Thoracic aorta (tissue), 2 donors: ENCODE measurements at places on chromosomes 12 and 14. TPM values are rescaled to one million over a fixed set of nuclear protein-coding genes. Genes with fewer than 3 reads are reported as not detected.

DNA sequence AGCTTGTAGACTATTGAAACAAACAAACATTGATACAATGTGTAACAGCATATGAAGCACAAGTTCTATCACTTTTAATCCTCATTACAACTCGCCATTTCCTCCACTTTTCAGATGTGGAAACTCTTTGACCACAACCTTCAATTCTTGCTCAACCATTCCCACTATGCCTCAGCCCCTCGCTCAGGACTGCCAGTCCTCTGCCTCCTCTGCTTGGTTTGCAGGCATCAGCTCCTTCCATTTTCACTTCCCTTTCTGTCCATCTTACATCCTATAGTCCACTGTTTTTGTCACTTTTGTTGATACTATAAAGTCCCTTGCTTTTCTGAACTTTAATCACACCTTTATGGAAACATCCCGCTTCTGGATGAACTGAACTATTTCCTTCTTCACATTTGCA is 28.2 kb upstream of the CD27 start:
- DNase-seq = no peak

- no peak for DNase-seq
Measured at GRCh38 chr14:54597795-54598443, 31.0 kb downstream of the SAMD4A start.

GRCh38 chr14:94173471-94173884 is 644 bp upstream of the PPP4R4 start:
- no peak for DNase-seq

DNA sequence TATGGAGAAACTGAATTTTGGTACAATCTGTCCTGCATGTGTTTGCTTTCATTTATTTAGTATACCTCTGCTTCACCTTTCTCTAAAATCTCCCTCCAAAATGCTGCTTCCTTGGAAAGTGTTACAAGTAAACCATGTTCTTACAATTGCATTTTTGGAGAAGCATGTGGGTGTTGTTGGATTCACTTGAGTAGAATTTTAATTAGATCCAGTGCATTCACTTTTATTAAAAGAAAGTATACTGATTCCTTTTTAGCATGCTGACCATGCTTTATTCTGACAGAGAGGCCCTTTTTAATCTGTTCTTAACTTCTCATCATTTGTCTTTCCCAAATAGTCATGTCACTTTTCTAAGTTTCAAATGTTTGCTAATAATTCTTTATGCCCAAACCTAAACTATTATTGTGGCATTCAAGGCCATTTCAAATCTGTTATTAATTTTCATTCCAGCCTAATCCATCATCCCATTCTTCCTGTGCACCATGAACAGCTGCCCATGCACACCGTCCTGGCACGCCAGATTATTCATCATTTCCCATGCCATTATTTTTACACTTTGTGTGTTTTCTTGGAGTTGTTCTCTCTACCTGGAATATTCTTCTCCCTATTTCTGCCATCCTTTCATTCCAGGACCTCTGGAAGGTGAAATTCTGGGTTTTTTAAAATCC is 90.7 kb downstream of the METTL25 start:
- no peak for DNase-seq

DNA sequence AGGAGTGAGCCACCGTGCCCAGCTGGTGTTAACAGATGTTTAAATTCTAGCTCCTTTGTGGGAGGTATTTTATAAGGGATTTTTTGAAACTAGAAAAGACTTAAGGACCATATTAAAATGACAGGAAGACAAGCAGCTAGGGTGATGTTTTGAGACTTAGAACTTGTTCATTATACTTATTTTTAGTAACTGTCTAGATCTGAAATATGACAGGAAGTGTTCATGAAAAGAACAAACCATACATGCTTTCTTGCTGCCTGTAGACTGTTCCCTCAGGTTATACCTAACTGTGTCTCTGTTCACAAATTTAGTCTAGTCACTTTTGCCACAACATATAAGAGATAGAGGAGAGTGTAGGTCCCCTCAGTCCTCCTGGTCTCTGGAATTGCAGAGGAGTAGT is 36.9 kb upstream of the KCNH3 start:
- DNase-seq = no peak

- DNase-seq = no peak
Measured at GRCh38 chr12:3881281-3881950, 8.2 kb upstream of the PARP11 start.

DNA sequence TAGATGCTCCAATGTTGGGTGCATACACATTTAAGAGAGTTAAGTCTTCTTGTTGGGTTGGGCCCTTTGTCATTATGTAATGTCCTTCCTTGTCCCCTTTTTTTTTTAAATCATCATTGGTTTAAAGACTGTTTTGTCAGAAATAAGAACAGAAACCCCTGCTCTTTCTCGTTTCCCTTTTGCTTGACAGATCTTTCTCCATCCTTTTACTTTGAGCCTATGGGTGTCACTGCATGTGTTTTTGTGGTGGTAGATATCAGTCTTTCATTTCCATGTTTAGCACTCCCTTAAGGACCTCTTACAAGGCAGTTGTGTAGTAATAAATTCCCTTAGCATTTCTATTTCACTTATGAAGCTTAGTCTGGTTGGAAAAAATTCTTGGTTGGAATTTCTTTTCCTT is 47.4 kb downstream of the RTN1 start:
- DNase-seq = no peak

DNA sequence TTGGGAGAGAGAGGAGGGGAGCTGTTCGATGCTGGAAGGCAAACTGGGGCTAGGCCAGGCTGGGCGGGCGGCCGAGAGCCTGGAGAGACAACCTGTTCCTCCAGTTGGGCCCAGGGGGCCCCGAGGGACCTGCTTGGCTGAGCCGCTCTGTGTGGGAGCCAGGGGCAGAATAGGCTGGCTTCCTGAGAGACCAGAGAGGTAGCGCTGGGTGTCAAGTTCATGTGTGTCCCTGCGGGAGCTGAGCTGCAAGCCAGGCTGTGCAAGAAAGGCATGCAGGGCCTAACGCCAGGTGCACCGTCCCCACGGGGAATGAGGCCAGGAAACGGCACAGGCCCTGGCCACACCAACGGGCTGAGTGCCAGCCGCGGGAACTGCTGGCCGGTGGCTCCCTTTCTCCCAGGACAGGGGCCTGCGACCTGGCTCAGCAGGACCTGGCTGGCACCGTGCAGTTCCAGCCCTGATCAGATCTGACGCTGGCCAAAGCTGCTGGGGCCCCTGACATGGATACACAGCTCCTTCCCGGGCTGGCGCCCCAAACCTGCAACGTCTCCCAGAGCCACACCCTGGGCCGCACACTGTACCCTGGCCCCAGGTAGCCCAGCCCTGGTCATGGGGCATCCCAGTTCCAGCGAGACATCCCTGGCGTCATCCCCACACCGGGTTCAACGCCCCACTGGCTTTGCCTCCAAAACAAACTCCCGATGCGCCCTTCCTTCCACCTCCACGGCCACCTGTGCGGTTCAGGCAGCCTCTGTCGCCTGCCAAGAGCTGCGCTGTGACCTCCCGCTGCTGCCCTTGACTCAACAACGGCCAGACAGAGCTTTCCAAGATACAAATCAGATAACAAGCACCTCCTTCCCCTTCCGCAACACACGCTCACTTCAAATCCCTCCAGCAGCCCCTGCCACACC is 65.0 kb downstream of the RFLNA start:
- DNase-seq = peak; percentile 82

- no peak for DNase-seq
Measured at GRCh38 chr12:76702946-76703345, 61.0 kb upstream of the ZDHHC17 start.

- no peak for DNase-seq
Measured at GRCh38 chr12:113116875-113117274, 18.7 kb downstream of the RASAL1 start.

The GXYLT1 gene
- 7.0 TPM for total RNA-seq
